ENCODE measurements at places on chromosomes 7 and 10. TPM values are rescaled to one million over a fixed set of nuclear protein-coding genes. Genes with fewer than 3 reads are reported as not detected.
A peak's percentile ranks its signal among the peaks of the same experiment; 100 is the strongest.

PNLIPRP3 gene
- 98.2 TPM for total RNA-seq

BMPER gene
- 0.17 TPM for total RNA-seq

TRIL gene
- not detected for total RNA-seq

RPP38 gene
- total RNA-seq: 25.3 TPM

LIPN gene
- not detected for total RNA-seq

CRHR2 gene
- not detected for total RNA-seq

ABCC2 gene
- 0.66 TPM for total RNA-seq

DDC gene
- not detected for total RNA-seq

DNA sequence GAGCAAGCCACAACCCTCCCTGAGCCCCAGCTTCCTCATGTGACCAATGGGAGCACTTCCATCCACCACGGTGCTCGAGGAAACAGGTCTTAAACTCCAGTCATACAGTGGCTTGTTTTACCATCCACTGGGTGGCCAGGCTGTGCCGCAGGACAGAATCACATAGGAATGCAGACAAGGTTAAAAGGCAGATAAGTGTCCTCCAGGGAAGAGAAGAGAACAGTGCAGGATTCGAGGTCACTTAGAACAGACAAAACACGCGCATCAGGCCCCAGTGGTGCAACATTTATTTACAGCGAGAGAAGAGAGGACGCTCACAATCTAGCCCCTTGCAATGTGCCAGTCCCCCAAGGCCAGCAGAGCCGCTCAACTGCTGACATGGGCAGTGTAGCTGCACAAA lies 92.8 kb downstream of the TMEM130 start:
- no peak for DNase-seq

DNA sequence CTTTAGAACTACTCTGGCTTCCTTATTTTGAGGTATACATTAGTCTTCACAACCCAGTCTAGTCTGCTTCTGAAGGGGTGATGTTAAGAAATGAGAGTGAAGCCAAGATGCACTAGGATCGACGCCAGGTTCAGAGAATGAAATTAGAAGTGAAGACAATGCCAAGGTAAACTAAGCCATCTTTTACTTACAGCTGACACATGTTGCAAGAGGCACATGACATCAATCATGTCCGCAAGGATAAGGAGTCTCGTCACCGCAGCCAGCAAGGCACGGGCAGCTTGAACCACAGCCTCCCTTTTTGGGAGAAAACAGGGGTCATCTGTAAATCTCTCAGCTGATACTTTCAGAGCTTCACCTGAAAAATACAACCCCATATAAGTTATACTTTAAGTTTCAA lies 156.7 kb downstream of the CTNNA3 start:
- DNase-seq: no peak

DNA sequence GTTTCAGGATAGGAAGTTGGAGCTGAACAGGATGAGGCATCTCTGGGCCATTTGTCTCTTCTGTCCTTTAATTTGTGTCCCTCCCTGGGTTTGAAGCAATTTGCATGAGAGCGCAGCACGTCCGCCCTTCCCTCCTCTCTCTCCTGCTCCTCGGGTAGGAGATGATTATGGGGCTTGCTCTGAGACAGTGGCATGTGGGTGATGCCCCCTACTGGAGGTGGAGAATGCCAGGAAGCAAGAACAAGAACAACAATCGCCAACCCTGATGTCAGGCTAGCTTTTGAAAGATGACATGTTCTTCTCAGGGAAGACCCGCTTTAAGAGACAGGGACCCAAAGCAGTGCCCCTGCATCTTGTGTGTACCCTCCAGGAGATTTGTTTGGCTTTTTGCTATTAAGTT lies 63.9 kb upstream of the LOXL4 start:
- peak; percentile 17 for DNase-seq

DNA sequence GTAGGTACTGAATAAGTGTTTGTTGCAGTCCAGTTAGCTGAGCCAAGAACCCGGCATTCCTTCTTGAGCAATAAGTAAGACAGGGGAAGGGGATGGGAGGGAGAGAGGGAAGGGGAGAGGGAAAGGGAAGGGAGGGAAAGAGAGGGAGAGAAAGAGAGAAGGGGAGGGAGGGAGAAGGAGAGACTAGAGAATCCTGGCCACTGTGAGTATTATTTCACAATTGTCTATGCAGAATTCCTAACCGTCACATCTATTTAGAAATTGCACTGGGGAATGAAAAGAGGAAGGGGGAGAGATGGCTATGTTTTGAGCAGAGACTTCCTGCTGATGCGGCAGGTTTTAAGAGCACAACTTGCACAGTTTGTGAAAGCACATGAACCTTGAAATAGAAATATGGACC lies 251.4 kb upstream of the ZMIZ1 start:
- no peak for DNase-seq

- peak; percentile 40 for DNase-seq
Measured at GRCh38 chr7:138064856-138065357, 11.4 kb upstream of the AKR1D1 start.

GRCh38 chr7:130358471-130358870 lies 13.9 kb downstream of the CPA5 start:
- DNase-seq: no peak

GRCh38 chr7:45138433-45139267 lies 18.9 kb upstream of the RAMP3 start:
- no peak for DNase-seq

GRCh38 chr7:153473185-153473584 lies 579.0 kb upstream of the DPP6 start:
- no peak for DNase-seq

- no peak for DNase-seq
Measured at GRCh38 chr10:110163192-110163773, 44.1 kb upstream of the MXI1 start.

- DNase-seq: peak; percentile 57
Measured at GRCh38 chr7:39510864-39511354, 55.3 kb upstream of the YAE1 start.

GRCh38 chr10:130002606-130003005 lies 38.5 kb upstream of the EBF3 start:
- DNase-seq: no peak

DNA sequence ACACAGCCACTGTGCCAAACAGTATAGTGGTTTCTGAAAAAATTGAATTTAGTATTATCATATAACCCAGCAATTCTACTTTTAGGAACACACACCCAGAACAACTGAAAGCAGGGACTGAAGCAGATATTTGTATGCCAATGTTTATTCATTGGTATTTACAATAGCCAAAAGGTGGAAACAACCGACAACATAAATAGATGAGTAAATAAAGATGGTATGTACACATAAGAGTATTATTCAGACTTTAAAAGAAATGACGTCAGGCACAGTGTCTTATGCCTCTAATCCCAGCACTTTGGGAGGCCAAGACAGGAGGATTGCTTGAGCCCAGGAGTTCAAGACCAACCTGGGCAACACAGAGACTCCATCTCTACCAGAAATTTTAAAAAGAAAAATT lies 7.2 kb downstream of the CDCA7L start:
- no peak for DNase-seq

- no peak for DNase-seq
Measured at GRCh38 chr10:110174201-110174600, 33.2 kb upstream of the MXI1 start.

Measured in mammary epithelial cell (primary cell).